ENCODE measurements at places on chromosomes 1 and 21. TPM values are rescaled to one million over a fixed set of nuclear protein-coding genes. Genes with fewer than 3 reads are reported as not detected.

The AADACL3 gene
- not detected for total RNA-seq

DNA sequence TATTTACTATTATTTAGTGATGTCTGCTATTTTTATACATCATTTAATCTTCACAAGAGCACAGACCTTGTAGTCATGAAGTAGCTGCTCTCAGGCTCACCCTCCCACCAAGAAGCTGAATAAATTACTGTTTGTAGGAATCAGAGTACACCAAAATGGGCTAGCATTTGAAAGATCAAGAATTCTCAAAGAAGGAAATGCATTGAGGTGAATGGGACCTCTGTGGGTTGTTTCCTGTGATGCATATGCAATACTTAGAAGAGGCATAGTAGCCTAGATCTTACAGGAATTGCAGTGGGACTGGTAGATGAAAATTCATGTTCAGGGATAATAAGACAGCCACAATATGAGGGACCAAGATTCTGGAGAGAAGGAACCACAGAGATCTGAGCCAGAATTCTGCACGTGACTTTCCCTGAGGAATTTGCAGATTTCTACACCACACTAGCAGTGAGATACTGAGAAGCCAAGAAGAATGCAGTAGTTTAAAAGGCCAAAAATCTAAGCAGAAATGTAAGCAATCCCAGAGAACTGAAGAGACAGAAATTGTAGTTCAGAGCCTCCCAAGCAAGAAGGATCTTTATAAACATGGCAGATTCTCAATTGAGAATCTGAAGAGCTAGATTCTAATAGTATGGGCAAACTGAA lies 307.0 kb downstream of the ST6GALNAC3 start:
- DNase-seq = no peak

The SCCPDH gene
- total RNA-seq = 31.8 TPM

- DNase-seq = no peak
Measured at GRCh38 chr1:53591924-53592323, 132.7 kb downstream of the DMRTB1 start.

DNA sequence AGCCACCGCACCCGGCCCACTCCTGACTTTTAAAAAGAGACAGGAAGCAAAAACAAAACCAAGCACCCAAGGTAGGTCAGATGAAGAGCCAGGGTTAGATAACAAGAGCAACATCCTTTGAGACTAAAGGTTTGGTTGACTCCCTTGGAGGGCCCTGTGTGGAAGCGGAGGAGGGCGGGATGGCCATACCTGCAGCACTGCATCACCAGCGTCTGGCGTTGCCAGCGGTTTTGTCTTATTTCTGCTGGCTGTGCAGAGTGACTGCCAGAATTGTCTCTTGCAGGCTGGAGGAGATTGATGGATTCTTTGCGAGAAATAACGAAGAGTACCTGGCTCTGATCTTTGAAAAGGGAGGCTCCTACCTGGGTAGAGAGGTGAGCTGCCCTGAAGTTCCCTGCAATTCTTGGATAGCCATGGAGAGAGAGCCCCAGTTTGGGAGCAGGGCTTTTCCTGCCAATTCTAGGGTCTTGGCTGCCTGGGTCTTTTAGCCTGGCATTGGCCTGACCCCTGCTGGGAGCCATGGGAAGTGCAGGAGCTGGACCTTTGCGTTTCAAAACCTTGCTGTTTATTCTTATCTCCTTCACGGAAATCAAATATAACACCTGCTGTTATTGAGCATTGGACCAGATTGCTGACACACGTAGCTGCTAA lies 24.0 kb downstream of the QSOX1 start:
- peak; percentile 38 for DNase-seq

DNA sequence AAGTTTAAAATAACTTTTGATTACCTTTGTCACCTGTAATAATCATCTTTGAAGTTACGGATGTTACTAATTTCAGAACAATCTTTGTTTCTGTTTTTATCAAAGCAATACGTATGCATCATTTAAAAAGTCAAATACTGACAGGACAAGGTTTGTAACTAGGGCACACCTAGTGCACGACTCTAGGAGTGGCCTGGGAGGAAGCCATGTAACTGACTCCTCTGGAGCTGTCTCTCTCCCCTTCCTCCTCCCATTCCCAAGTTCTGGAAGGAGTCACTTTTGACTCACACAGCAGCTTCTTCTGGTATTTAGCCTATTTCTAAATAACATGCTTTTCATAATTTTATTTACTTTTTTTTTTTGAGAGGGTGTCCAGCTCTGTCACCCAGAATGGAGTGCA lies 11.8 kb upstream of the RAP1GAP start:
- no peak for DNase-seq

DNA sequence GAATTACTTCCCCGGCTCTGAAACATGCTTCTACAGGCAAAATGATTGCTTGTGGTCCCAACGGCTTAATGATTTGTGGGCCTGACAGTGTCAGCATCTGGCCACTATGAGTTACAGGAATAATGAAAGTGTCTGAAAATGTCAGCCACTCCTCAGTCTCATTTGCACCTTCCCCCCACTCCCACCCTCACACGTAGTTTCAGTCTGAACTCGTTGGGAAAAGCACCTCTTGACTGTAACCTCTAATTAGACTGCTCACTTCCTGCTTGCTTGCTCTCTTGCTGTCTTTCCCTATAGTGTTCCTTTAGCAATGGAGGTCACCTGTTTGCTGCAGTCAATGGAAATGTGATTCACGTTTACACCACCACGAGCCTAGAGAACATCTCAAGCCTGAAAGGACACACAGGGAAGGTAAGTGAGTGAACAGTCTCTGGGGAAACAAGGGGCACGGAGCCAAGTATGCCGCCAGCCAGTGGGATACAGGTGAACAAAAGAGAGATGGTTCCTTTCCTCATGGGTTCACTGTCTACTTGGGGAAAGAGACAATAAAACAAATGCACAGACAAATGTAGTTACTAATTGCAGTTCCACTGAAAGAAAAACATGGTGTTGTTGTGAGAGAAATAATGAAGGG lies 27.1 kb downstream of the CFAP57 start:
- no peak for DNase-seq

GRCh38 chr21:22244516-22244915 lies 1246.3 kb downstream of the NCAM2 start:
- DNase-seq = no peak

DNA sequence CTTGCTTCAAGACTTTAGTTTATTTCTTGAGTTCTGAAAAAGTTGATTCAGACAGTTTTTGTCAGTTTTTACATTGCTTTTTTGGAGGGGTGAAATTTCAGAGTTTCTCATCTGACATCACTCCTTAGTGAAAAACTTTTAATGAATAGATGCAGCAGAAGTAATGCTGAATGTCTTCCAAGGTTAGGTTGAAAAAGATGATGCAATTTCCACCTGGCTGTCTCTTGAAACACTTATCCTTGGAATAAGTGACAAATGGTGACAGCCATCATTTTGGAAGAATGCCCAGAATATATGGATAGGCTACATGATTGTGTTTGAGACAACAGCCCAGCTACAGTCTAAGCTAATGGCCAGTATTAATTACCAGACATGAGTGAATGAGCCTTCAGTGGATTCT lies 140.8 kb downstream of the ZNF644 start:
- no peak for DNase-seq

DNA sequence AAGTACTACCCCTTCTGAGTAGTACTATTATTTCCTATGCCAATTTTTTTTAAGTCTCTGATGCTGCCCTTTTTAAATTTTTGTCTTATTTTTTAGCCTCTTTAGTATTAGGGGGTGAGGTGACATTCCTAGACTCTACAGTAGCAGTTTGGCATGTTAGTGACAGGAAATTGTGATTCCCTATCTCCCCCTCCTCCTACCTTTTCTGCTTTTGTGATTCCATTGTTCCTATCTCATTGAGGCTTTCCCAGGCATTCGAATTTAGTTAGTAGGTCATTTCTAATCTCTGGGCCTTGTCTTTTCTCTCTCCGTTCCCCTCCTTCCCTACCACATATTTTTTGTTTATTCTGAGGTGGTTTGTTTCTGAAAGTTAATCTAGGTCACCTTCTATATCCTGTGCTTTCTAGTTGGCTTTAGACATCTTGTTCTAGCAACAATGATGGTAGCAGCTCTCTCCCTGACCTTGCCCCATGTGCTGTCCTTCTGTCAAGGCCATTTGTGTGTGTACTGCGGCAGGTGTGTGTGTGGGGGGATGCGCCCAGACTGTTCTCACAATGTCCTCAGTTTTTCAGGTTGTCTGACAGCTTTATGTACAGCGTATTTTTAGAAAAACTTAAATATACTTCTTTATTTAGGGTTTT lies 21.5 kb downstream of the SEMA6C start:
- DNase-seq = no peak

GRCh38 chr1:183061194-183061593 lies 38.0 kb downstream of the LAMC1 start:
- no peak for DNase-seq

- DNase-seq = no peak
Measured at GRCh38 chr1:6477039-6477820, 11.3 kb upstream of the TNFRSF25 start.

GRCh38 chr1:40802078-40802741 lies 18.6 kb downstream of the KCNQ4 start:
- DNase-seq = peak; percentile 73

The TEDDM1 gene
- total RNA-seq = not detected

- no peak for DNase-seq
Measured at GRCh38 chr1:7681401-7681800, 89.7 kb upstream of the VAMP3 start.

- DNase-seq = peak; percentile 91
Measured at GRCh38 chr1:85330214-85330631, 53.8 kb upstream of the BCL10 start.

GRCh38 chr1:46587069-46587468 lies 17.0 kb downstream of the MKNK1 start:
- DNase-seq = no peak

DNA sequence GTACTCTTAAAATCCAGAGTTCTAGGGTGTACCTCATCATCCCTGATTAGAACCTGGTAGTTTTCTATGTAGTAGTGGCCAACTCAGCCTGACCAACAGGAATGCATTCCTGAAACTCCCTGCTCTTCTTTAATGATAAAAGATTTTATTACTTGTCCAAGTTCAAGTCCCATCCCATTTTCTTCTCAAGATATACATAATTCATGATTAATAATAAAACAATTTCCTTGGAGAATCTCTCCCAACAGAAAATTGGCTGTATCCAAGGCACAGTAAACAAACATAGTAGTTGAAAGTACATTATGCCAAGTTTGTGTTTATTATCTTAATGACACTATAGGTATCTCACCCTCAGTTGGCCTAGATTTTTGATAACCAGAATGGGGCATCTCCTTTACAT lies 714.1 kb upstream of the ADAMTS5 start:
- no peak for DNase-seq

The TCHH gene
- under 0.01 TPM for total RNA-seq

DNA sequence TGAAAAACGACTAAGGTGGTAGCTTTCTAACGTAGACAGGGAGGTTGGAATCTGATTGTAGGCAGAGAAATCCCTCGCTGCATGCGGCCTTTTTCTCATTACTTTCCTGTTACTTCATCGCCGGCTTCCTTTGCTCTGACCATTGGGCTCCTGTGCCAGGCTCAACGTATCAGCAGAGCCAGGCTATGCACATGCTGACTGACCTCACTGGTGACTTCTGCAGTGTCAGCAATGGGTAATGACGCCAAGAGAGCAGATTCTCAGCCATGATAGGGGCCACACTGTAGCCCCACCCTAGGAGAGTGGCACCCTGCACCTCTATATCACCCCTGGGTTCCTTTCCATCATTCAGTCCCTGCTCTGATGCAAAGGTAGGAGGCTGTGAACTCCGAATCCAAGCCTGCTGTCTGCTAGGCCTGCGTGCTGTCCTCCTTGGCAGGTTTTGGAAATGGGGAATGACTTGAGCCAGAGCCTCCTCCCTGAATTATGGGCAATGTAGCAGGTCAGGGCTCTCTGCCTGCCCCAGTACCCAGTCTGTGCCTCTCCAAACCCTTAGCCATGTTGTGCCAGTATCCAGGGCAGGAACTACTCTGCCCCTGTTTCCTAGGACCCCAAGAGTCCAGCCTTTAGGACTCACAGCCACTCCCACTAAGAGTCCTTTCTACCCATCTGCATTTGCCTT lies 11.4 kb downstream of the PPFIA4 start:
- DNase-seq = no peak

DNA sequence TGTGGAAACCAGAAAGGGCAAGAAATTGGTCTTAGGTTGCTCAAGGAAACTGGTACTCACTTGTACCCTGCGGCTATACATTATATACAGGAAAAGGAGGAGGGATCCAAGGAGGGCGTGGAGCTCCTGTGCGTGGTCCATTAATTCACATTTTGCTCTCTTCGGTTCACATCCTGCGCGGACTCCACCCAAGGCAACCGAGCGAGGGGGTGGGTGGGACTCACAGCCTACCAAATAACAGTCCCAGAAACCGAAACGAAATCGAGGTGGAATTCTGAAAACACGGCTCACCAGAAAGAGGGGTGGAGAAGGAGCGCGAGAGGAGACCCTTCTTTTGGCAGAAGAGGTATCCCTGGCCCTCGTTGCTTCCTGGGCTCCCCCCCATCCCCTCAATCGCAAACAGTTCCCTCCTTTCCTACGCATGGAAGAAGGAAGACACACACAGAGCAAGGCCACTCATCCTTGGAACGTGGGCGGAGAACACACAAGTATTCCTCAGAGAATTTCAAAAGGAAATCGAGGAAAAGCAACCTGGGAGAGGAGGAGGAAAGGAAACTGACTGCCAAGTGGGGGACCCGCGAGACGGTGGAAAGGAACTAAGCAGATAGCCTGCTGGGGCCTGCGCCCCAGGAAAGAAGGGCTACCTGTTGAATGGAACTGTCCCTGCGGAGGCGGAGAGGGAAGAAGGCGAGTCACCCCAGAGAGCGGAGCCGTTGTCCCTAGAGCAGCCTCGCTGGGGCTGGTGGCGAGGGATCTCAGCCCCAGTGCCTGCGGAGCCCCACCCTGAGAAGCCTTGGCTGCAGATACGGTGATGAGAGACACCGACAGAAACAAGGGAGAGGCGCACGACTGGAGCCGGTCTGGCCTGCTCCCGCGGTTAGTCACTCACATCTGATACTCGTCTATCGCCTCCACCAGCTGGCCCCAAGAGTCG lies 705 bp downstream of the AIDA start:
- DNase-seq = peak; percentile 88

The TTC22 gene
- total RNA-seq = not detected

The UBL4B gene
- total RNA-seq = not detected

The CADM3 gene
- total RNA-seq = 1.2 TPM

The OR6K3 gene
- not detected for total RNA-seq

DNA sequence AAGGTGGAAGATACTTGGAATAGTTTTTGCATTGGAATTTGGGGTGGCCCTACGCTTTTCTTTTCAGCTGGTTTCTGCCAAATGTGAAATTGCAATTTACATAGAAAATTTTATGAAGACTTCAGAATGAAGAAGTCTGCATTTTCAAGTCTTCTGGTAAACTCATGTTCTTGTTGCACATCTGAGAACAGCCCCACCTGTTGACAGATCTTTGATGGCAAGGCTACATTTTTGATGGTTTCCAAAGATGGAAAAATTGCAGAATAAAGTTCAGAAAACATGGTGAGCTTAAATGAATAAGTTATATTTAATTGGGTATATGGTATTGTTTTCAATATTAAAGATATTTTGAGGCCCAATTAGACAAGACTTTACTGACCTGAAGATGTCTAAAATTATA lies 25.4 kb downstream of the OLFM3 start:
- DNase-seq = no peak

Data from RPMI7951 (cell line).